ENCODE measurements at places on chromosomes 1 and 21.
A peak's percentile ranks its signal among the peaks of the same experiment; 100 is the strongest.

GRCh38 chr21:27359141-27359540 is 392.3 kb upstream of the ADAMTS5 start:
- peak; percentile 20 for DNase-seq

DNA sequence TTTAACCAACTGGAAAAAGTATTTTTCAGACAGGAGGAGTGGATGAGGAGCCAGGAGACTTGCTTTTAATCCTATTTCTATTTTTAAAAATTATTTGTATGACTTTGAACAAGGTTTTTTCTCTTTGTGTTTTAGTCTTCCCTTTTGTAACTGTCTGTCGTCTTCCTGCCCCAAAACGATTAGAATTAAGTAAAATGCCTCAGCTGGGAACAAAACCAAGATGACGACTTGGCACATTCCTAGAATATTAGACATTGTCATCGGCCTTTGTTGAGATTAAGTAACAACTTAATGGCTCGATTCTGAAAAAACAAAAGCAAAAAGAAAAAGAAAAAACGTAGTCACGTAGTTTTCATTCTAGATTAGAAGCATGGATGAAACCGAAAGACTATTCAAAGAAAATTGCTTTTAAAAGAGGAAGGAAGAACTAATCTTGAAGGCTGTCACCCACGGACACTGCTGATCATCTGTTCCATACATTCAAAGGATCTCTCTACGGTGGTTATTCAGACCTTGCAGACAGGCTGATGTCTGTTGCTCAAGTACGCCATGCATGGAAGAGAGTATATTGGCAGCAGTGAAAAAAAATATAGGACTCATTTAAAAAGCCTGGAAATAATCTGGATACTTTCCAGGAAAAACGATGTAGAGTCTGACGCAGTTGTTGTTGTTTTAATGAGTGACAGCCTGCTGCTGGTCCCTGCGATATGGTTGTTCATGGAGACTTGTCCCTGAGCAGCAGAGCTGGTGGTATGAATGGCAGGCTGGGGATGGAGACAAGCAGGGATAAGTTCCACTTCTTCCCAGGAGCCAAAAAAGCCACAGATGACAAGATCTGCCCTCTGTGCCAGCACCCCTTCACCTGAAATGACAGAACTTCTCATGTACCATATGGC is 16.8 kb downstream of the GNG4 start:
- no peak for DNase-seq

- DNase-seq, result no peak
Observed at GRCh38 chr1:174266476-174266875, 107.2 kb downstream of the RABGAP1L start.

- no peak for DNase-seq
Observed at GRCh38 chr21:38326429-38326828, 69.6 kb downstream of the KCNJ15 start.

Measured in AG04450 (cell line).